ENCODE measurements at places on chromosomes 16 and 17. TPM values are rescaled to one million over a fixed set of nuclear protein-coding genes. Genes with fewer than 3 reads are reported as not detected.
A peak's percentile ranks its signal among the peaks of the same experiment; 100 is the strongest.

GRCh38 chr17:44972953-44973352 is 4.8 kb upstream of the C1QL1 start:
- DNase-seq = no peak

GRCh38 chr16:73058221-73058615 is 10.3 kb upstream of the ZFHX3 start:
- DNase-seq = peak; percentile 33

SPNS2 gene
- total RNA-seq = 73.0 TPM

DNA sequence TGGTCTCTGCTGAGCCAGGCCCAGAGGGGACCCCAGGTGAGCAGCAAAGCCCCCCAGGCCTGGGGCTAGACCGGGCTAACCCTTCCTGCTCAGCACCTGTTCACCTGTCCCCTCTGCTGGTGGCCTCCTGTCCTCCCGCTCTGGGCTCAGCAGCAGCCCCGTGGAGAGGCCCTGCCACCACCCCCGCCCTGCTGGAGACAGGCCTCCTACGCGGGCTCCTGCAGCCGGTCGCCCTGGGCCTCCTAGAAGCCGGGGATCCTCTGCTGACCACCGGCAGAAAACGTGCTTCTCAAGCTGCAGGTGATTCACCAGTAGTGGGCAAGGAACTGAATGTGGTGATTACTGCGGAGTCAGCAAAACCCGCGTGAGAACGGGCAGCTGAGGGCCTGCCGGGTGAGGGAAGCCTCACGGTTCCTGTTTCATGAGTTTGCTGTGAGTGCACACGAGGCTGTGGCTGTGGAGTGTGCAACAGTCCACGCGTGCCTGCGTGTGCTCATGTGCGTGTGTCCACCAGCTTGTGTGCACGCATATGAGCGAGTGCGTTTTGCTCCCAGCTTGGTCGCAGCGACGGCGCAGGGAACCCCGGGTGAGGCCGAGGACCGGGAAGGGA is 792 bp downstream of the SECTM1 start:
- DNase-seq = peak; percentile 40

GRCh38 chr16:12529582-12529981 is 274.1 kb downstream of the CPPED1 start:
- no peak for DNase-seq

CASKIN1 gene
- total RNA-seq = 31.6 TPM

- peak; percentile 90 for DNase-seq
These were observed 649 bp downstream of the GSE1 start for GRCh38 chr16:85613604-85614337.

ANKS3 gene
- 43.5 TPM for total RNA-seq

DNA sequence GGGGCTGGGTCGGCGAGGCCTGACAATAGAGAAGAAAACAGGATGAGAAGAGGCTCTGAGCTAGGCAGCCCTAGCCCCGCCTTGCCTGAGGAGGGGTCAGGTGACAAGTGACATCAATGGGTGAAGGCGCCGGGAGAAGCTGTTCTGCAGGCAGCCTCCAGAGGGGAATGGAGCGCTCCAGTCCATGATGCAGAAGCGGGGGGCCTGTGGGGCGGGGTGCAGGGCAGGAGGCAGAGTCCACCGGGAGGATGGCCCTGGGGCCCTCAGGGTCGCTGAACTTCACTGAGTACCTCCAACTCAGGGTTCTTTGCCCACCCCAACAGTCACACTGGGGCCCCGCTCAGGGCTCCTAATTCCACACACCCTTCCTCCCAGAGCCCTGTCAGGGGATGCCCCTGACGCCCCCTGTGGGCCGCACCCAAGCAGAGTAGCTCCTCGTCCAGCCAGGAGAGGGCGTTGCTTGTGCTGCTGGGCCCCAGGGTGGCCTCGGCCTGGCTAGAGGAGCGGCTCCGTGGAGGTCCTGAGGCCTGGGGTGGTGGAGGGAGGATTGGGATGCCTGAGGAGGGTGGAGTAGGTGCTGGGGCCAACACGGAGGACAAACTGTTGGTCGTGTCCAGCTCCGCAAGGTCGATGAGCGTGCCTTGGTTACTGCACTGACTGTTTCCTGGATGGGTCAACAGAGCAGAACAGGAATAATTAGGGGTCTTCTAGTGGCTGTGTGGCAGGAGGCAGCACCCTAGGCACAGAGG is 20.8 kb downstream of the GGA3 start:
- peak; percentile 60 for DNase-seq

DNA sequence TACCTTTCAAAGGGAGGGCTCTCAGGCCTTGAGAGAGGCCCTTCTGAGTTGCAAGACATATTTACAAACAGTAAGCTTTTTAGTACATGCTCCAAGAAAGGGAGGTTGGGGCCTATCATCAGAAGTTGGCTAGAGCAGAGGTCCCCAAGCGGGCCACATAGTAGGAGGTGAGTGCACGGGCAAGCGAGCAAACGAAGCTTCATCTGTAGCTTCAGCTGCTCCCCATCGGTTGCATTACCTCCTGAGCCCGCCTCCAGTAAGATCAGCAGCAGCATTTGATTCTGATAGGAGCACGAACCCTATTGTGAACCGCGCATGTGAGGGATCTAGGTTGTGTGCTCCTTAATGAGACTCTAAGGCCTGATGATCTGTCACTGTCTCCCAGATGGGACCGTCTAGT is 26.2 kb downstream of the PRDM7 start:
- no peak for DNase-seq

GRCh38 chr17:68491381-68492231 is 20.6 kb upstream of the PRKAR1A start:
- no peak for DNase-seq

DNA sequence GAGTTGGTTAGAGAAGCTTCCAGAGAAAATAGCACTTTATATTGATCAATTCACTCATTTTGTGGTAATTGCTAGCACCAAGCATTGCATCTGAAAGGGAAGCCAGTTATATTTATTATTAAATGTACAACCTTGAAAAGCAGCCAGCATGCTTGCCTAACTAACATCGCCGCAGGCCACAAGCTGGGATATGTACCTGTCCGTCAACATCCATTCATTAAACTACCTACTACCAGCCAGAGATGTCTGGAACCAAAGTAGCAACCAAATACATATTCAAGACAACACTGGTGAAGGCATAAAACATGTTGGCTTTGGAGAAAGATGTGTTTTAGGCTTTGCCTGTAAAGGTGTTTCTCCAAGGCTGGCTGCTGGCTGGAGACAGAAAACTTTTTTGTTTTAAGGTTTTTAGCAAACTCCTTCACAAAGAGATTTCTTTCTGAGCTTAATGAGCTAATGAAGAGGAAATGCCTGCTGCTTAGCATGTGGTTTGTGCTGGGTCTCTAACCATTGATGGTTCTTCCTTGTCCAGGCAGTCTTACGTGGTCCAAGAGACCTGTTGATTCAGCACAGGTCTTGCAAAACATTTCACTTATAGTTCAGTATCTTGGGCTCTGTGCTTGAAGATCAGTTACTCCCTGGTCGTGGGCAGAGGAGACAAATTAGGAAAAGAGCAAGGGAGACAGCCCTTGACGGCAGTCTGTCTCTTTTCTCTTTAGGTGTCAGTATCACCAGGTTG is 3.1 kb downstream of the ITPRIPL2 start:
- DNase-seq = no peak

TMC8 gene
- total RNA-seq = not detected

- DNase-seq = no peak
These were observed 717.8 kb downstream of the WWOX start for GRCh38 chr16:78817200-78817739.

- DNase-seq = no peak
These were observed 50.8 kb downstream of the ZFHX3 start for GRCh38 chr16:72997141-72997542.

DNA sequence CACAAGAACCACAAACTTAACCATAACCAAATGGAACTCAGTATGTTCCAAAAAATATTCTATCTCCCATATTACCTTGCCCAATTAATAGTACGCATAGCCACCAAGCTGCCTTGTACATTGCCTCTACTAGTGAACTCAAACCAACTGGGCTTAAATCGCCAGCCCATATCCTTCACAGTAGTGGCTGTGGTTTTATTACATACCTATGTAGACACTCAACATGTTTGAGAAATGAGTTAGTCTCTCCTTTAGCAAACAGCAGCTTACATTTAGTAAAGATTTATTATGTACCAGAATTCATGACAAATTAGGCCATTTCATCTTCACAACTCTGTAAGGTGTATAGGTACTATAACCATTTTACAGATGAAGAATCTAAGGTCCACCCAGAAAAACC is 41.4 kb downstream of the GRB2 start:
- DNase-seq = no peak

MTSS2 gene
- total RNA-seq = 36.2 TPM

DNA sequence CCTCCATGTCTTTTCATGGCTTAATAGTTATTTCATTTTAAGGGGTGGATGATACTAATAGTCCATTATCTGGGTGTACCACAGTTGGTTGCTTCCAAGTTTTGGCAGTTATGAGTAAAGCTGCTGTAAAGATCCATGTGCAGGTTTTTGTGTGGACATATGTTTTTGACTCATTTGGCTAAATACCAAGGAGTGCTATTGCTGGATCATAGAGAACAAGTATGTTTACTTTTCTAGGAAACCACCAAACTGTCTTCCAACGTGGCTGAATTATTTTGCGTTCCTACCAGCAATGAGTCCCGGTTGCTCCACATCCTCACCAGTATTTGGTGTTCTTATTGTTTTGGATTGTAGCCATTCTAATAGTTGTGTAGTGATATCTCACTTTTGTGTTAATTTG is 181.9 kb downstream of the SPECC1 start:
- DNase-seq = no peak

DNA sequence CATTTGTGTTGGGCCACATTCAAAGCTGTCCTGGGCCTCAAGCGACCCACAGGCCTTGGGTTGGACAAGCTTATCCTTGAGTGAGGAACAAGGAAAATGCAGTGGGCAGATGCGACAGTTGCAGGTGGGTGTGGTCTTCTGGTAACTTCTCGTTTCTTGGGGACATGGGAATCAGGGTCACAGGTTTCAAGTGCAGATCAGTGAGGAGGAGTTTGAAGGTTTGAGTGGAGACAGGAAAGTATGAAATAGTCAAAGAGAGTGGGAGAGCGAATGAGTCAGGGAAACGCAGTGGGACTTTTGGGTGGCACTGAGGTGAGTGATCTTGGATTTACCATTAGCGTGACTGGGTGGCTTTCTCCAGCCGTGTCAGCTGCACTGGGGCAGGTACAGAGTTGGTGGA is 15.4 kb upstream of the CCL22 start:
- DNase-seq = no peak

DNA sequence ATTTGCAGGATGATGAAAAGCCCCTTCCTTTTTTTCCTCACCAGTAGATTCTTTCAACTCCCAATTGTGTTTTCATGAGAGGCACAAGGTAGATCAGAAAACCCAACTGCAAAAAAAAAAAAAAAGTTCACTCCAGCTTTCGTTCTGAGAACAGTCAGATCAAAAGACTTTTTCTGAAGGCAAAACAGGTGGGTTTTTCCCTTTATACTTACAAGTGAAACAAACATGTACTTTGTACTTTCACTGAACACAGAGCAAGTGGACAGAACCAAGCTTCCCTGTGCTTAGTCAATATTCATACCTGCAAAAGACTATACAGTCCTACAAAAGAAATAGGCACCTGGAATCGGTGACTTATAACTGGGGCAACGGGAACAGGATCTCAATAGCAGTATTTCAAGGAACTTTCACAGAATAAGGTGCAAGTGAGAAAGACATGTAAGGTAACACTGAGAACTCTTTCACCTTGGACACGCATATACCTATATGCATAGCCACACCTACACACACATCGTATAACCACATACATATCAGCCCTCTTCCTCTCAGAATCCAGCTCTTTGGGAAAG is 54.1 kb downstream of the TOX3 start:
- DNase-seq = no peak

ANKRD40 gene
- 40.8 TPM for total RNA-seq

GOSR1 gene
- 46.1 TPM for total RNA-seq

DNA sequence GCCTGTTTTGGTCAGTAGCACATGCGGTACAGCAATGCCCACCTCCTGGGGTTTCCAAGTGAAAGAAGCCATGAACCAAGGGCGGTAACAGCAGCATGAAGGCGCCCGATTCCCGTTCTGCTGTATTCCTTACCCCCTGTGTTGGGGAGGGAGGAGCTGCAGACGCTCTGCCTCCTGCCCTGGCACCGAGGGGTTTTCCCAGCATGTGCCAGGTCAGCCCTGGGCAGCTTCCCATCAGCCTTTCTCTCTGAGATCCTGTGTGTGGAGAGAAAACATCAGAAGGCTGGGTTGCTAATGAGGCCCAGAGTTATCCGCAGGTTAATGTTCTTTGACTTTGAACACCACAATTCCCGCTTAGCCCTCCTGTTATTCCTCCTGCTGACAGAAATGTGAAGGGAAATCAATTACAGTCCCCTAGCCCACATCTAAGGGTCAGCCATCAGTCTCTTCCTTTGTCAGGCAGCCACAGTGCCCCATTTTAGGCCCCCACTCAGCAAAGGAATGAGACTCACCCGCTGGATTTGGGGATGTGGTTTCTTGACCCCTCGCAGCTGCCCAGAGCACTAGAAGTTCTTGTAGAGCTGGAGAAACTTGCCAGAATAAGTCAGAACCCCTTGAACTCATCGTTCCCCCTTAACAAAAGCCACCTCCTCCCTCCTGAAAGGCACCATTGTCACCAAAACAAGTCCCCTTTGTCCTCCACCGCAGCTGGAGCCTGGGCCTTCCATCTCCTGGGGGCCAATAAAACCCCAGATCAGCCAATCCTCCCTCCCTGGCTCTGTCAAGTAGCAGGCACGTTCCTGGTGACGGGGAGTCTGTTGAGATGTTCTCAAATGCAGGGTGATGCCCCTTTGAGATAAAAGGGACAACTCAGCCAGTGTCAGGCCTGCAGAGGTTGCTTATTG is 168.5 kb downstream of the KATNIP start:
- no peak for DNase-seq

AIPL1 gene
- total RNA-seq = 0.76 TPM

SLC5A11 gene
- not detected for total RNA-seq

GRCh38 chr17:72183194-72183685 is 62.4 kb downstream of the SOX9 start:
- no peak for DNase-seq

DNA sequence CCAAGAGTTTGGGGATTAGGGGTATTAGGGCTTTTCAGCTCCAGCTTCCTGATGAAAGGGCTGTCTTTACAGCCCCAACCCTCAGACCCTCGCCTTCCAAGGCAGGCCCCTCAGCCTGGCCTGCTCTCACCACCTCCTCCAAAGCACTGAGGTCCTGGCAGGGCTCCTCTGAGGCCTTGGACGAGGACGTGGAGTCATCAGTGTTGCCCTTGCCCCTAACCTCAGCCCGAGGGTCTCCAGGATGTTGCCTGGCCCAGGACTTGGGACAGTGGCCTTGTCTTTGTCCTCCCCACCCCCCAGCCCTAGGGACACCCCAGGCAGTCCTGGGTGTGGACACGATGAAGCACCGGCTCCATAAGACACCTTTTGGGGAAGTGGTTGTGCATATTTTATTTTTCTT is 28.2 kb downstream of the B9D1 start:
- DNase-seq = no peak

MIEN1 gene
- total RNA-seq = 52.2 TPM
